Fibroblast of pulmonary artery (primary cell): ENCODE measurements at places on chromosomes 4 and X.
A peak's percentile ranks its signal among the peaks of the same experiment; 100 is the strongest.

- DNase-seq = peak; percentile 60
Observed at GRCh38 chr4:169410839-169411770, 140.3 kb upstream of the SH3RF1 start.

DNA sequence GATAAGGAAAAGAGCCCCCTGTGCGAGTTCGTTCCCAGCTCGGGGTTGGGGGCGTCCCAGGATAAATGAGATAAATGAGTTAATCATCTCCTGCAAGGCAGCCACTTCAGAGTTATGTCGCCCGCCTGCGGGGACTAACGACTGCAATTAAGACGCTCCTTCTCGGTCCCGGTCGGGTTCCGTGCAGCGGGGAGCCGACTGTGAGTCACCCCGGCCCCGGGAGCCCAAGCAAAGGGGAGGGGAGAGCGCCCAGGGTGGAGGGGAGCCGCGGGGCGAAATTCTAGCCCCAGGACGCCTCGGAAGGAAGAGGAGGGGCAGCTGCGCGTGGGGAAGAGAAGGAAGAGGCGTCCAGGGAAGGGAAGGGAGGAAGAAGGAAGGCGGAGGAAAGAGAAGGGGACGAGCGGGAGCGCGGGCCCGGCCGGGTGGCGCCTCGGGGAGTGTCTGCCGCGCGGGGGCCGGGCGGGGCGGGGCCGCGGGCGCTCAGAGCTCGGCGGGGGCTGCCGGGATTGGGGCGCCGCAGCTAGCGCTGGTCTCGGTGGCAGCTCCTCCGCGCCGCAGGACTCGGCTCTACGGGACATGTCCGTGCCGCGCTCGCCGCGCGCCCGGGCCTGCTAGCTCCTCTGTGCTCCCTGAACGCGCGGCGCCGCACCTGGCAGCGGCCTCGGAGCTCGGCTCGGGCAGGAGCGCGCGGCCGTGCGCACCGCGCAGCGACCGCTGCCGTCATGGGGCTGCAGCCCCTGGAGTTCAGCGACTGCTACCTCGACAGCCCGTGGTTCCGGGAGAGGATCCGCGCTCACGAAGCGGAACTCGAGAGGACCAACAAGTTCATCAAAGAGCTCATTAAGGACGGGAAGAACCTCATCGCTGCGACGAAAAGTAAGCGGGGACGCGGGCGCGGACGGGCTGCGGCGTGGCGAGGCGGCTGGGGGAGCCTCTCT is at the start of gene ARHGAP10:
ARHGAP10 (plus strand) TSS at position 509 of the 938 bp plus-strand sequence; CDS start at position 723, 214 bp downstream.
- peak; percentile 82 for DNase-seq

DNA sequence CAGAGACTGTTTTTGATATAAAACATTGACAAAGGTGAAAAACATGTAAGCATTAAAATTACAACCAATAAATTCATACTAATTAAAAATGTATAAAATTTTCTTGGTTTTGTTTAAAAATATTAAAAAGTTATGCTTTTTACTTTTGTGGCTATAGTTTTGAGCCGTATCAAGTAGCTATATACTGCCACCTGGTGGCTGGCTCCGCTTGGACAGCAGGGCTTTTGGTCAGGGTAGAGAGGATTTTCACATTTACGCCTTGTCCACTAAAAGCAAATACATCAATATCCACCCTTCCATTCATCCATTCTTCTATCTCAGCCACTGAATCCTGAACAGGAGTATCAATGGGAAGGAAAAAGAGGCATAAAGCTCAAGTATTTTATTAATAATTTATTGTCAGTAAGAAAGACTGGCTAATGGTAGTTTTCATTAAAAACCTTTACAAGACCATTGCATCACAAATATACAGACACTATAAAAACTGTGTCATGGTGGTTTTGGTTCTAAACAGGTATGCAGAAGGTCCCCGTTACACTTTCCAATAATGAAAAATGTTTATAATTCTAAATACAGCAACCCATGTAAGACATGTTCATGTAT is 32.1 kb upstream of the MTNR1A start:
- peak; percentile 81 for DNase-seq

DNA sequence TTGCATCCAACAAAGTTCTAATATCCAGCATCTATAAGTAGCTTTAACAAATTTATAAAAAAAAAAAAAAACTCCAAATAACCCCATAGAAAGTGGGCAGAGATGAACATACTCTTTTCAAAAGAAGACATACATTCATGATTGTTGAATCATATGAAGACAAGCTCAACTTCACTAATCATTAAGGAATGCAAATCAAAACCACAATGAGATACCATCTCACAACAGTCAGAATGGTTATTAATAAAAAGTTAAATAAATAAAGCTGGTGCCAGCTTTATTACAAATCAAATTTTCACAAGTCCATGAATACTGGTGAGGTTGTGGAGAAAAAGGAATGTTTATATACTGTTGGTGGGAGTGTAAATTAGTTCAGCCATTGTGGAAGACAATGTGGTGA is 592.0 kb downstream of the IQCM start:
- peak; percentile 10 for DNase-seq

DNA sequence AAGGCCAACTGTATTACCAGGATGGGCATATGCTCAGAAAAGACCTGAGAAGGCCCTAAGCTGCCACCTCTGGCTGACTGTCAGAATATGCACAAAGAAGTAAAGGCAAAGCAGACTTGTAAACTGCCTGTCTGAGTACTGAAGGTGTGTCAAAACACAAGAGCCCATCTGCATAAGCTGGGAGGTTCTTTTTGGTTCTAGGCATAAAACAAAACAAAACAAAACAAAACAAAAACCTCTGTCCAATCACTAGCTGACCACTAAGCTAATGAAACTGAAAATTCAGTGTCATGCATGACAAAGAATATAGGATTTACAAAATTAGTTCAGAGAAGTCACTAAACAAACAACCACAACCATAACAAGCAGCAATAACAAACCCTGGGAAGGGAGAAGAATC is 20.6 kb downstream of the SH3D19 start:
- no peak for DNase-seq

GRCh38 chrX:2793752-2794151 is 35.0 kb upstream of the GYG2 start:
- DNase-seq = no peak

GRCh38 chrX:7447801-7448499 is 300.0 kb upstream of the PUDP start:
- no peak for DNase-seq

DNA sequence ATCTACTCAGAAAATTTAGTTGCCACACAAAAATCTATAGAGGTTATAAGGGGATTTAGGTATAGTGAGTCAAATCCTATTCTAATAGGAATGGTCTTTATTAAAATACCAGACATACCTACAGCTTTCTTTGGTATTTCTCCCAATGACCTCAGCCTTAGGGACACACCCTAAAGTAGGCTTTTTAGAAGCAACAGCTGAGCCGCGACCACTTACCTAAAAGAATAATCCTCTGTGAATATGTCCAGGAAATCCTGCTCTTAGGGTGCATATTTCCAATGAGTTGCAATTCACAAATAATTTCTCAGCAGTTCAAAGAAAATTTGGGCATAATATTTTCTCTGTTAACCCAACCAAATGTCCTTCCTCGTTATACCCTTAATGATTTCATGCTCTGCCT is 2.7 kb downstream of the DCX start:
- DNase-seq = no peak

DNA sequence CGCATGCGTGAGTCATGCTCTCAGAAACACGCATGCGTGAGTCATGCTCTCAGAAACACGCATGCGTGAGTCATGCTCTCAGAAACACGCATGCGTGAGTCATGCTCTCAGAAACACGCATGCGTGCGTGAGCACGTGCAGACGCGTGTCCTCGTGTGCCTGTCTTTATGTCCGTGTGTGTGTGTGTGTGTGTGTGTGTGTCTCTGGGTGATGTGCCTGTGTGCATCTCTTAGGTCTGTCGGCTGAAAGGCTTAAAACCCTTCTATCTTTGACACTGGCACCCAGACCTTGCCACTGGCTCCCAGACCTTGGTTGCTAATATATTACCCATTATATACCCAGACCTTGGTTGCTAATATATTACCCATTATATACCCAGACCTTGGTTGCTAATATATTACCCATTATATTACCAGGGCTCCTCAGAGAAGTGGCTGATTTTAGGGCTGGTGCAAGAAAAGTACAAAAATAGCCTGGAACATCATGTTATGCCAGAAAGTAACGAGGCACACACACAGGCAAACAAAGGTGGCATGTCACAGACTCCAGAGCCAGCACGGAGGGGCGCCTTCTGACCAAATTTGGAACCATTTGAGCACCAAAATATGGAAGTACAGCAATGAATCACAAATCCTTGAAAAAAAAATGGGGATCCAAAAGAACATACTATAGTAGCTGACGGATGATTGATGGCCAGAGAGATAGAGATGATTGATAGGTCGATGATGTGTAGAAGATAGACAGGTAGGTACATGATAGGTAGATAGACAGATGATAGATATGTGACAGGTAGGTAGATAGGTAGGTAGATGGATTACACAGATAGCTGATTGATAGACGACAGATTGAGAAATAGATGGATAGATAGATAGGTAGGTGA is 19.2 kb upstream of the ADRA2C start:
- DNase-seq = no peak

DNA sequence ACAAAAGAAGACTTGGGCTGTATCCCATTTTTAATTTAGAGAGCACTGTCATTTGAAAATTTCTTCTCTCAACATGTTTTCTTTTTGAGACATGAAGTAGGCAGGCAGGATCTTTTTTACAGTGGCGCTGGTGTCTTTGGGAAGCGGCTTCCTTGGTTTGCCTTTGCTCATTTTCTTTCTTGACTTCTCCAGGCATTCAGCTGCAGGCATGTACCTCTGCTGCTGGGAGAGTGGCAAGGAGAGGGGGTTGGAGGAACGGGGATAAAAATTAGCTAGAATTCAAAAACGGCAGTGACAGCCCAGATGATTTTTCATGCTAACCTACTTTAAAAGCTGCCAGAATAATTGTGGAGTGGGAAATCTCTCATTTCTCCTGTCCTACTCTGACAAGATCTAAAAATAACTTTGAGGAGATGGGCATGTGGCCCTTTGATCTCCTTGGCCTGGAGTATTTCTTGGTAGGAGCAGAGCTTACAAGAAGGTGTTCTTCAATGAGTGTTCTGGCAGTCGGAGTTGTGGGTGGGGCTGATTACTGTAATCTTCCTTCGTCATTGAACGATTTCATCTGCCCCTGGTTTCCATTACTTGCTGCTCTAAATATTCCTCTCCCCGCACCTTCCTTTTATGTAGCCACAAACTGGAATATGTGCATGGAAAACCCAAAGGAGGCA is 54.8 kb downstream of the TBL1X start:
- DNase-seq = no peak

- DNase-seq = no peak
Observed at GRCh38 chrX:1941321-1941720, 326.5 kb downstream of the ASMT start.

GRCh38 chrX:154019633-154020528 is at the start of gene IRAK1:
IRAK1 (minus strand) TSS chrX:154019902; CDS start chrX:154019812, 90 bp downstream.
- DNase-seq = peak; percentile 60

DNA sequence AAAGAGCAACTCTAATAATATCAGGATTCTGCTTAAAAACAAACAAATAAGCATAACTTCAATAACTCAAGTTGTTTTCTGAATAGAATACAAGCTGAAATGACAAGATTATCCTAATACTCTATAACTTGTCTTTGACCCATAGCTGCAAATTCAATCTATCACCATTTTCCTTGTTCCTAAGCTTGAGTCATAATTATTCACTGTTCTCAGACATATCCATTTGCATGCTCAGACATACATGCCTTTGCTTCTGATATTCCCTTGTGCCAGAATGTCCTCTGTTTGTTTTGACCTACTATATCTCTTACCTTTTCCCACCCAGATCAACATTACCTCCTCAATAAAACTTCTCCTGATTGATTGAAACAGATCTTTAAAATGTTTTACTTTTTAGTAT is 109.7 kb downstream of the SNCA start:
- no peak for DNase-seq

- DNase-seq = no peak
Observed at GRCh38 chr4:18686338-18687037, 664.9 kb upstream of the LCORL start.

GRCh38 chr4:106594291-106594952 is 225.8 kb upstream of the GIMD1 start:
- no peak for DNase-seq

DNA sequence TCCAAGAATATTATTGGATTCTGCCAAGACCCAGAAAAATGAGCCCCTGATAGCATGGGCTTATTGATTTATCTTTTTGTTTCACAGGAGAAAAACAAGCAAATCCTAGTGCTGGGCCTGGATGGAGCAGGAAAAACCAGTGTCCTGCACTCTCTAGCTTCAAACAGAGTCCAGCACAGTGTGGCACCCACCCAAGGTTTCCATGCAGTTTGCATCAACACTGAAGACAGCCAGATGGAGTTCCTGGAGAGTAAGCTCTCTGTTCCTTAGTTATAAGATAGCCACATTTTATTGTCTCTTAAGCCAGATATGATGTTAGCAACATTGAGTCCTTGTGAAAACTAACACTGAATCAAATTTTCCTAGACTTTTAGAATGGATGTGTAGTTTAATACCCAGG is 5.5 kb downstream of the ARL9 start:
- DNase-seq = no peak

DNA sequence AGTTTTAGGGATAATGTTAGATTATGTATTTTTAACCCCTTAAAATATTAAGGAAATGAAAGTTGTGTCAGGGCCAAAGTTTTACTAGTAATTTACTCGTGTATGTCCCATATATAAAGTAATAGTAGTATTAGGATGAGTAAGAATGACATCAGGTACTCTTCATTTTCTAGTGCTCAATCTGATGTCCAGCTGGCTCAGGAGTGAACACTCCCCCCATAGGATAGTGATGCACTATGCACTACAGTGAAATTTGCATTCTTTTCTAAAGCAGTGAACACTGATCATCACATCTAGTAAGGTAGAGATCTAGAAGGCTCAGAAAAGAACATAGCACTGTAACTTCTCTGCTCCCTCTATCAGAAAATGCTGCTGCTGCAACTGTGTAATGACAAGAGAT is 409.7 kb downstream of the GLUD2 start:
- no peak for DNase-seq

GRCh38 chr4:22129454-22130029 is 181.0 kb upstream of the KCNIP4 start:
- DNase-seq = peak; percentile 70

- no peak for DNase-seq
Observed at GRCh38 chr4:157271166-157271869, 50.8 kb downstream of the GRIA2 start.

GRCh38 chr4:48410812-48411211 is 69.5 kb downstream of the SLAIN2 start:
- DNase-seq = no peak

DNA sequence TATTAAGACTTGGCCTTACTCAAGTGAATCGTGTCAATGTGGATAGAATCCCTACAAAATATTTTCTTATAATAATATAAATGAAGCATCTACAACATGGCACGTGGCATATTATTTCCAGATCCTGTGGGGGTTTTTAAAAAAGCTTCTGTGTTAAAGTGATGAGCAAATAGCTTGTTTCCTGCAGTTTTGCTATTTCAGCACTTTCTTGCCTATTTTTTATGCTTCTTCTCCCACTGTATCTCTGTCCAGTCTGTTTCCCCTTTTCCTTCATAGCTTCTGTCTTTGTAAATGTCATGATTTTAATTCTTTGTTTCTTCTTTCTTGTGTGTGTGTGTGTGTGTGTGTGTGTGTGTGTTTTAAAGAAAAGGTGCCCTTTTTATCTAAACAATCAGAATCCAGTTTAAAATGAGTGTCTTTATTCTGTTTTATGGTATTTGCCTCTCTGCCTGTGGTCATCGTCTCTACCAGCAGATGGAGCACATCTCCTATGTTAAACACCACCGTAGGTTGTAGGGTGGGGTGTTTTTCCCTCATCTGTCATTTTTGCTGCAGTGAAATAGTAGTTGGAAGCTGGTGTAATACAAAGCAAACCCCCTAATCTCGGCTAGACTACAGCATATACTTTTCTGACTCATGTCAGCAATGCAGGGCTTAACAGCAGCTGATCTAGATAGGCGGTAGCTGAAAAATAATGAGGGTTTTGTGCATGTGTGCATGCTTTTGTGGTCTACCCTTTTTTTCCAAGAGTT is 33.1 kb downstream of the FTHL17 start:
- peak; percentile 58 for DNase-seq
